CD4-positive, alpha-beta T cell treated with Interleukin-10 for 1 hour (primary cell): ENCODE measurements at places on chromosomes 11 and 22.
A peak's percentile ranks its signal among the peaks of the same experiment; 100 is the strongest.

DNA sequence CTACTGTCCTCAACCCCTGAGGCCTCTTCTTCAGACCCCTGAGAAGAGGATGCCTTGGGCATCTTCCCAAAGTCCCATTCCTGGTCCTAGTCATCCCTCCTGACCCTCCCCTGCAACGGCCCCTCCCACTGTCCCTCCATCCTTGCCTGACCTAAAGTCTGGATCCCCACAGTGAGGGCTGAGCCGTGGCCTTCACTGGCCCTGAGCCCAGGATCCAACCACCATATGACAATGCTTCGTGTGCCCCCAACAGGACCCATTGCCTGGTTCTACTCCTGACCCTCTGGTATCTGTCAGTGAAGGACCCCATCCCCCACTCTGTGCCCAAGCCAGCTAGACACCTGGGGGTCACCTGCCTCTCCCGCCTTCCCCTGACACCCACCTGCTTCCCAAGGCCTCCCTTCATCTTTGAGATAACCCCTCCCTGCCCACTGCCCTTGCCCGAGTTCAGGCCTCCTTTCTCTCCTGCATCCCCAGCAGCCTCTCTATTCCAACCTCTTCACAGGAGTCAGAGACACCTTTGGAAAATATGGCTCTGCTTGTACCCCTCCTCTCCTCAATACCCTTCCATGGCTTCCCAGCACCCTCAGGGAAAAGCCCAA is 48.0 kb downstream of the LRRC32 start:
- DNase-seq: no peak

DNA sequence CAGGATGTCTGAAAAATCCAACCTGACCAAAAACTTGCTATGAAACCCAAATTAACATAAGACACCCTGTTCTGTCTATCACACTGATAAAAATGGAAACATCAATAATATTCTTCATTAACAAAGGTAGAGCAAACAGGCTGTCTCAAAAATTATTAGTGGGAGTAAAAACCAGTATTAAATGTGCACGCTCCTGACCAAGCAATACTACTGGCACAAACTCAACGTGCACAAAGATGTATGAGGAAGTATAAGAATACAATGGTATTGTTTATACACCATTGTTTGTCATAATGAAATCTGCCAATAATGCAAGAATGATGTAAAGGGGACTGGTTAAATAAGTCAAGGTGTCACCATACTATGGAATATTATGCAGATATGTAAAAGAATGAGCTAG is 288.5 kb downstream of the MN1 start:
- no peak for DNase-seq

DNA sequence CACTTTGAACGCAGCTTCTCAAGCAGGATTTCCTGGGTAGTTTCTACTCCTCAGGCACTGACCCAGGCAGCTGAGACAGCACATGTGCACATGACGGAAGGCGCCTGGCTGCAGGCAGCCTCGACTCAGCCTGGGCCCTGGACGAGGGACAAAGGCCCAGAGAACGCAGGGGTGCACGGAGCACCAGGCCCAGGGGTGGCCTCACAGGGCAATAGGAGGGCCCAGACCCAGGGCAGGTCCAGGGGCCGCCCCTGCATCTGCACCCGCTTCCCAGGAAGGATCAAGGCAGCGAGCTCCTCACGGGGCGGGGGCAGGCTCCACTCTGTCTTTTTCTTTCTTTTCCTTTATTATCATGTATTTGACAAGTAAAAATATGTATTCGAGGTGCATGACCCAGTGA is 208.4 kb downstream of the BRD1 start:
- DNase-seq: no peak

DNA sequence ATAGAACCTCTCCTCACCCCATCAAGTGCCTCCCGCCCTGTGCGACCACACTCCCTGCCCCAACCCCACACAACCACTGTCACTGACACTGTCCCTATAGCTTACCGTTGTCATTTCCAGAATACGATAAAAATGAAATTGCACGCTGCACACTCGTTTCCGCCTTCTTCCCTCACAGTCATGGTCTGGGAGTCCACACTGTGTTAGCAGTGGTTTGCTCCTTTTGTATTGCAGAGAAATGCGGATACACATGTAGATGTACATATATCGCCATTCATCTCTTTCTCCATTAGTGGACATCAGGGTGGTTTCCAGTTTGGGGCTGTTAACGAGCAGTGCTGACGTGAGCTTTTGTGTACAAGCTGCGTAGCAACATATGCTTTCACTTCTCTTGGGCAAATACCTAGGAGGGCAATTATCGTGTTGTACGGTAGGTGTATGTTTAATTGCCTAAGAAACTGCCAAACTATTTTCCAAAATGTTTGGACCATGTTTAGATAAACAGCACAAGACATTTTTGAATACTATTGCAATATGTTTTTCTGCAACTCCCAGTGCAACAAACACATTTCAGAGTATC is 59.2 kb upstream of the CD5 start:
- DNase-seq: peak; percentile 78
